GM23248 (cell line): ENCODE measurements at places on chromosomes 12 and 14. TPM values are rescaled to one million over a fixed set of nuclear protein-coding genes. Genes with fewer than 3 reads are reported as not detected.

- peaks cover 3% of the 10 kb centered on the region; the same call in 1 of the 2 replicates for H3K4me1 ChIP-seq
- H3K36me3 ChIP-seq = no peaks in the 10 kb centered on the region
- no peak overlapping the region for H3K4me3 ChIP-seq
These were observed 100.7 kb downstream of the DUSP16 start for GRCh38 chr12:12461923-12462315.

- peak; percentile 24 for DNase-seq
- no peaks in the 10 kb centered on the region for H3K27me3 ChIP-seq
- H3K4me1 ChIP-seq = no peaks in the 10 kb centered on the region
- H3K4me3 ChIP-seq = no peak overlapping the region
- no peak overlapping the region for H3K27ac ChIP-seq
These were observed 153.7 kb downstream of the CEP128 start for GRCh38 chr14:80787876-80788275.

The FLRT2 gene
- polyA plus RNA-seq = 34.9 and 40.0 TPM in 2 replicates

- H3K27me3 ChIP-seq = no peaks in the 10 kb centered on the region
- peak overlapping the region; percentile 68 for H3K27ac ChIP-seq
- peak; percentile 74 for DNase-seq
- H3K4me3 ChIP-seq = no peak overlapping the region
- H3K36me3 ChIP-seq = no peaks in the 10 kb centered on the region
These were observed 67.3 kb upstream of the STK38L start for GRCh38 chr12:27176765-27177164.

The ART4 gene
- polyA plus RNA-seq = not detected in 2 replicates

The SIRT4 gene
- 1.4 TPM in 2 replicates for polyA plus RNA-seq

GRCh38 chr12:48356041-48356768 lies 5.5 kb upstream of the ZNF641 start:
- H3K36me3 ChIP-seq = no peaks in the 10 kb centered on the region
- H3K4me1 ChIP-seq = peaks cover 5% of the 10 kb centered on the region; the same call in 1 of the 2 replicates
- peak; percentile 17 for DNase-seq
- H3K27me3 ChIP-seq = no peaks in the 10 kb centered on the region

GRCh38 chr14:22531451-22532344 lies 57.3 kb downstream of the DAD1 start:
- no peak overlapping the region for H3K4me3 ChIP-seq
- DNase-seq = no peak
- no peaks in the 10 kb centered on the region for H3K36me3 ChIP-seq
- H3K4me1 ChIP-seq = peaks cover 18% of the 10 kb centered on the region
- no peaks in the 10 kb centered on the region for H3K27me3 ChIP-seq

The OR6C2 gene
- not detected in 2 replicates for polyA plus RNA-seq

The TCHP gene
- 9.7 and 11.5 TPM in 2 replicates for polyA plus RNA-seq

GRCh38 chr14:77554207-77554606 lies 55.6 kb upstream of the ISM2 start:
- H3K36me3 ChIP-seq = peaks cover 47% of the 10 kb centered on the region
- H3K4me3 ChIP-seq = no peak overlapping the region
- H3K4me1 ChIP-seq = no peaks in the 10 kb centered on the region
- H3K27ac ChIP-seq = no peak overlapping the region
- no peak for DNase-seq

The TAS2R9 gene
- not detected in 2 replicates for polyA plus RNA-seq

The GLT8D2 gene
- polyA plus RNA-seq = 94.5 and 99.2 TPM in 2 replicates

DNA sequence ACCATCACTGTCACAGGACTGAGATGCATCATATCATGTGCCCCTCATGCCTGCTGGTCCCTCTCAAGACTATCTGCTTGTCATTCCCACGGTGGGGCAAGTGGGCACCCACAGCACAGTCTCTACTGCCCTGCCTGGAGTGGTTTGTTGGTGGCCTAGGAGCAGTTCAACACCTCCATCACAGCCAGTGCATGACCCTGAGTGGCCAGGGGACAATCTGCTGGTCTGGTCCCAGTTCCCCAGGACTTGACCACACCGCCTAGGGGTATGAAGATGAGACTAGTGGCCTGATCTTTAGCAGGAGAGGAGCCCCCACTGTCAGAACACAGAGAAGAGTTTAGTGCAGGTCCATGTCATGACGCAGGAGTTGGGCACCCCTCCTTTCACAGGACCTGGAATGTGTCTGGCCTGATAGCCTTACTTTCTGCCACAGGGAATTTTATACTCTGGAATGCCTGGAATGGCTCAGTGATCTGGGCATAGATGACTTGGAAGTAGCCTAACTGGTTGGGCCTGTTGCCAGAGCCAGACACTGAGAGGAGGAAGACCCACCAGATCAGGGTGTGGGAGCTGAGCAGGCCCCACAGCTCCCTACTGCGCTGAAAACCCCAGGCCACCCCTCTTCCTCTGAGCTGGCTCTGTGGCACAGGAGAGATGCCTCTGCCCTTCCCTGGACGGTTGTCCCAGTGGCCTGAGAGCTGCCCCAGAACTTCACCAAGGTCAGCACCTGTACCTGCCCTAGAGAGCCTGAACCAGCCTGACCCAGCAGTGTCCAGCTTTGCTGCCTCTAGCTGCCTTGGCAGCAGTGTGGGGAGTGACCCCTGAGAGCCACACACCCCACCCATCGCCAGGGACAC lies 83.3 kb downstream of the PUS7L start:
- H3K27ac ChIP-seq = no peak overlapping the region
- no peaks in the 10 kb centered on the region for H3K36me3 ChIP-seq
- no peaks in the 10 kb centered on the region for H3K4me1 ChIP-seq
- H3K4me3 ChIP-seq = no peak overlapping the region

- no peaks in the 10 kb centered on the region for H3K27me3 ChIP-seq
- DNase-seq = peak; percentile 44
- H3K4me3 ChIP-seq = no peak overlapping the region
These were observed 35.3 kb downstream of the PSMC1 start for GRCh38 chr14:90291699-90292098.

GRCh38 chr14:45906257-45906656 lies 653.3 kb upstream of the MIS18BP1 start:
- H3K36me3 ChIP-seq = no peaks in the 10 kb centered on the region
- H3K27ac ChIP-seq = no peak overlapping the region
- no peaks in the 10 kb centered on the region for H3K4me1 ChIP-seq

The ZBTB25 gene
- 8.0 and 12.5 TPM in 2 replicates for polyA plus RNA-seq

The ABCC9 gene
- 12.7 and 14.2 TPM in 2 replicates for polyA plus RNA-seq

DNA sequence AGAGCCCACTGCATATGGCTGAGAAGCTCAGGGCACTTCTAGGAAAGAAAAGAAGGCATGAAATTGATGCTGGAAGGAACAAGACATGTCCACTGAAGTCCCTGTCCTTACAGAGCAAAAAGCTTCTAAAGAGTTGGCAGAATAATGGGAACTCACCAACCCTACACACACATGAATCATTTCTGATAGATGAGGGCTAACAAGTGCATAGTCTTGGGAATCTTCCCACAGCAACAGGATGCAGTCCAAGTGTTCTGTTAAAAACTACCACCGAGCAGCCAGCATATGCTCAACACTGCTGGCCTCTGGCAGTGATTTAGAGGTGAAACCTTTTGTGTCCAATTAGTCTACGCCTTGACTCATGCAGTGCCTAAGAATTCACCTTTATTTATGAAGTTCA lies 44.8 kb downstream of the RHOJ start:
- no peaks in the 10 kb centered on the region for H3K27me3 ChIP-seq
- peaks cover 13% of the 10 kb centered on the region; the same call in 1 of the 2 replicates for H3K4me1 ChIP-seq
- H3K4me3 ChIP-seq = no peak overlapping the region

GRCh38 chr14:89574420-89574819 lies 157.4 kb upstream of the FOXN3 start:
- no peaks in the 10 kb centered on the region for H3K27me3 ChIP-seq
- H3K27ac ChIP-seq = no peak overlapping the region
- no peak for DNase-seq
- H3K4me1 ChIP-seq = no peaks in the 10 kb centered on the region

GRCh38 chr12:98275131-98275475 lies 240.3 kb upstream of the TMPO start:
- no peak overlapping the region for H3K27ac ChIP-seq
- DNase-seq = no peak
- no peak overlapping the region for H3K4me3 ChIP-seq
- no peaks in the 10 kb centered on the region for H3K4me1 ChIP-seq
- no peaks in the 10 kb centered on the region for H3K36me3 ChIP-seq
- no peaks in the 10 kb centered on the region for H3K27me3 ChIP-seq

DNA sequence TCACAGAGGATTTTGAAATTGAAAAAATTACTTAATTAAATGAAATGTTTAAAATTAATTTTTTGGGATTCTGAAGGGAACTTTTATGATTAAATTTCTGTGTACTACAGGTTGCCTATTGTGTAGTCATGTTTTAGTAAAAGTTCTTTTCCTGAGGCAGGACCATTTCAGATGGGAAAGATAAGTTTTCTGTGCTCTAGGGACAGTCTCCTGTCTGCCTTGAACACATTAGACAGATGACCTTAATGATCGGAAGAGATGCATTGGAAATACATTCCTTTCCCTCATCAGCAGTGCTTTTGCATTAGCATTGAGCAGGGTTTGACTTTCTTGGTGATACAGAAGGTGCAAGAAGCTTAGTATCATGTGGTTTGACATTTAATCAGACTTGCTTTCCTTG lies 28.1 kb downstream of the CRADD start:
- no peak overlapping the region for H3K27ac ChIP-seq
- DNase-seq = no peak
- H3K27me3 ChIP-seq = no peaks in the 10 kb centered on the region
- no peak overlapping the region for H3K4me3 ChIP-seq

The LRTM2 gene
- not detected in 2 replicates for polyA plus RNA-seq

GRCh38 chr12:10453156-10453555 lies at the start of gene KLRC1:
Gene KLRC1, minus strand, starts transcription at chr12:10453377. Its CDS starts 2,221 bp downstream, at chr12:10451156.
- H3K27me3 ChIP-seq = no peaks in the 10 kb centered on the region
- no peak within 1 kb of the TSS for H3K4me3 ChIP-seq
- H3K4me1 ChIP-seq = no peaks in the 10 kb centered on the region

DNA sequence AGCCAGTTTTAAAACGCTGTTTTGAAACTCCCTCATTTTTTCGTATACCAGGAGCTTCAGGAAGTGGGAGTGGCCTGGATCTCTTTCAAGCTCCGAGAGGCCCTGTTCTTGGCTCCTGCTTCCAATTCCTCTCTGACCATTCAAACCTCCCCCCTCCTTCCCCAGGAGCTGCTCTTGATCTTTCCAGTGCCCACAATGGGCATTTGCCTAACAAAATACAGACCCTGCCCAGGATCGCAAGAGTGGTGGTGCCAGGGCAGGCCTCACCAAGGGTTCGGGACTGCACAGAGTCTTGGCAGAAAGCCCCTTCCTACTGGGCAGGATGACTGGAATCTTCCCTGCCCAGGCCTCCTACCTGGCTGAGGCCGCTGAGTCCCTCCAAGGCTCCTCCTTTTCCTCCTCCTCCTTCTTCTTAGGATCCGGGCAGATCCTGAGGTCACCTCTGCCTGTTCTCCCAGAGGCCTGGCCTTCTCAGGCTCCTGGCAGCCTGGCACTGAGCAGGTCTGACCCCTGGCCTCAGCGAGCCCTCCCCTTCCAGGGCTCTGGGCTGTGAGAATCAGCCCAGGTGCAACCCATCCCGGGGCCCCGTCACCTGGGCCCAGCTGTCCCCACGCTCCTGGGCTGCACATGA lies 46.9 kb upstream of the NOS1 start:
- H3K4me1 ChIP-seq = no peaks in the 10 kb centered on the region
- no peak overlapping the region for H3K4me3 ChIP-seq
- peak; percentile 45 for DNase-seq
- H3K36me3 ChIP-seq = no peaks in the 10 kb centered on the region

DNA sequence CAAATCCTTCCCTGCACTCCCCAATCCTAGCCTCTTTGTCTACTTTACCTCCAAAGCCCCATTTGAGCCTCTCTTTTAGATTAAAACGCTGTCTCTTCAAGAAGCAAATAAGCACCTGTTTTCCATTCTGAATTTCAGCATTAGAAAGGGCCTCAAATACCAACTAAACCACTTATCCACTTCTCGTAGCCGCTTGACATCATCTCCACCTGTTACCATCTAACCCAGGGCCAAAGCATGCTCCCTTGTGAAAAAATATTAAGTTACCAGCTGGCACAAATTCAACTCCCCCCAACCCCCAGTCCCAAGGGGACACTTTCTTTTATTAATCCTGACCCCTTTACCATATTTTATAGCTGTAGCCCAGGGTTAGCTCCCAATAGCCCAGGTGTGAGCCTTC lies 43.1 kb downstream of the GPHB5 start:
- no peaks in the 10 kb centered on the region for H3K36me3 ChIP-seq
- no peak overlapping the region for H3K4me3 ChIP-seq
- no peak overlapping the region for H3K27ac ChIP-seq
- no peaks in the 10 kb centered on the region for H3K27me3 ChIP-seq

The SYNE2 gene
- 1.8 and 2.8 TPM in 2 replicates for polyA plus RNA-seq

DNA sequence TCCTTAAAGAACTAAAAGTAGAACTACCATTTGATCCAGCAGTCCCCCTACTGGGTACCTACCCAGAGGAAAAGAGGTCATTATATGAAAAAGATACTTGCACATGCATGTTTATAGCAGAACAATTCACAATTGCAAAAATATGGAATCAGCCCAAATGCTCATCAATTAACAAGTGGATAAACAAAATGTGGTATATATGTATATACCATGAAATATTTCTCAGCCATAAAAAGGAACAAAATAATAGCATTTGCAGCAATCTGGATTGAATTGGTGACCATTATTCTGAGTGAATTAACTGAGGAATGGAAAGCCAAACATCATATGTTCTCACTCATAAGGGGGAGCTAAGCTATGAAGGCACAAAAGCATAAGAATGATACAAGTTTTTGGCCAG lies 64.7 kb upstream of the KRAS start:
- H3K4me3 ChIP-seq = no peak overlapping the region
- H3K27me3 ChIP-seq = no peaks in the 10 kb centered on the region
- H3K27ac ChIP-seq = no peak overlapping the region
- no peaks in the 10 kb centered on the region for H3K36me3 ChIP-seq

GRCh38 chr14:56474419-56475022 lies 105.1 kb upstream of the TMEM260 start:
- no peaks in the 10 kb centered on the region for H3K36me3 ChIP-seq
- DNase-seq = peak; percentile 59
- no peak overlapping the region for H3K27ac ChIP-seq
- no peak overlapping the region for H3K4me3 ChIP-seq
- no peaks in the 10 kb centered on the region for H3K4me1 ChIP-seq

The PDZRN4 gene
- not detected in 2 replicates for polyA plus RNA-seq

GRCh38 chr14:96739200-96739910 lies 57.8 kb upstream of the VRK1 start:
- H3K36me3 ChIP-seq = no peaks in the 10 kb centered on the region
- DNase-seq = no peak
- peaks cover 69% of the 10 kb centered on the region for H3K27me3 ChIP-seq

GRCh38 chr12:54051026-54051842 lies 2.4 kb upstream of the HOXC4 start:
- H3K36me3 ChIP-seq = no peaks in the 10 kb centered on the region
- peak; percentile 18 for DNase-seq
- H3K4me3 ChIP-seq = no peak overlapping the region
- peaks cover 16% of the 10 kb centered on the region for H3K4me1 ChIP-seq

The IRF2BPL gene
- polyA plus RNA-seq = 4.8 and 4.9 TPM in 2 replicates

The B4GALNT3 gene
- polyA plus RNA-seq = 0.09 TPM in 1 of 2 replicates, not detected in the other

- peak overlapping the region; percentile 62 for H3K27ac ChIP-seq
- peaks cover 58% of the 10 kb centered on the region for H3K4me1 ChIP-seq
- H3K27me3 ChIP-seq = no peaks in the 10 kb centered on the region
- DNase-seq = peak; percentile 78
- peak overlapping the region; percentile 92 for H3K4me3 ChIP-seq
These were observed 677 bp downstream of the C12orf75 start for GRCh38 chr12:105330931-105331804.
